Activated CD4-positive, alpha-beta T cell treated with anti-CD3 and anti-CD28 coated beads, Interleukin-2, amount 10 ng/mL, durations not matched to agents 24 days and 14 days (primary cell): ENCODE measurements at places on chromosomes 12 and 14. TPM values are rescaled to one million over a fixed set of nuclear protein-coding genes. Genes with fewer than 3 reads are reported as not detected.

The EXOC5 gene
- total RNA-seq, result 76.8 and 80.5 TPM in 2 replicates

GRCh38 chr14:65177551-65177950 is 75.2 kb upstream of the MAX start:
- DNase-seq, result no peak

DNA sequence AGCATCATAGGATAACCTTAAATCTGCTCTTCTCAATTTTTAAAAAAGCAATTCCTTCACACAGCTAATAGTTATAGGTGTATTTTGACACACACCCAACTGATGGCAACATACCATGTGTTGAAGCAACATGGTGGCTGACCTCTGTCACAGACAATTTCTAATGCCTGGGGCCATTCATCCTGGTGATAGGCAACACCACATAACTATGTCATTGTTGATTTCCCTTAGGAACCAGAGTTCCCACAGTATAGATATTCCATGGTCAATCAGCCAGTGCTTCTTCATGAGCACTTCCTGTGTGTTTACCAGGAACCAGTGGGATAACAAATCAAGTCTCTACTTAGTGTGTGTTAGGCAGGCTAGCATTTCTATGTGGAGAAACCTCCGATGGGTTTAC is 88.3 kb downstream of the FIGNL2 start:
- no peak for DNase-seq

DNA sequence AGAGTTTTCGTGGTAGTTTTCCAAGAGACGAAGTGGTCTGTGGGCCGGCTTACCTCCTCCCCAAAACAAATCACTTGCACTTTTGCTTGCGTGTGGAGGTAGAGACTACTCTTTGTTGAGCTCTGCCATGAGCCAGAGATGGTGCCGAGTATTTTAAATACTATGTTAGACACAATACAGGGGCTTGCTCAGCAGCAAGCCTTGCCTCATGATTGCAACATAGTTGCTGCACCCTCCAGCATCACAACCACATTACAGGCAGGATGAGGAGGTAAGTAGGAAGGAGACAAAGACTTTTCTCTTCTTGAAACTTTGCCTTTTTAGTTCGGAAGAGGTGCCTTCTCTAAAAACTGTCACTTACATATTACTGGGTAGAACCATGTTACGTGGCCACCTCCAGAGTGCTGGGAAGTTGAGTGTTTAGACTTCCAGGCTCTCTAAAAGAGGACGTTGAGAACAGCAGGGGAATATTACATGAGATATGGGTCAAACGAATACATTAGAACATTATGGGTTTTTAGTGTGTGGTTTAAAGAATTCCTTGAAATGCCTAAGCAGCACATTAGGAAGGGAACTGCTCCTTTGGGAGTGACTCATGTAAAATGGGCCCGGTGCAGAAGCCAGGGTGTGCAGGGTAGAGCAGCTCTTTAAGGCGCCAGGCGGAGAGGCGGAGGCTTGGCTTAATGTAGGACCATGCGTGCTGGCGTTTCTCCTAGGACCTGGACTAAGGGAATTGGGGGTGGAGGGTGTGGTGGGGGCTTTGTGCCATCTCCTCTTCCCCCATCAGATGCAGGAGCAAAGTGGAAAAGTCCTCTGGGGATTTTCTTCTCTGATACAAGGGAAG is 110.6 kb upstream of the PRMT8 start:
- DNase-seq, result no peak

The TSHR gene
- total RNA-seq, result not detected in 2 replicates

DNA sequence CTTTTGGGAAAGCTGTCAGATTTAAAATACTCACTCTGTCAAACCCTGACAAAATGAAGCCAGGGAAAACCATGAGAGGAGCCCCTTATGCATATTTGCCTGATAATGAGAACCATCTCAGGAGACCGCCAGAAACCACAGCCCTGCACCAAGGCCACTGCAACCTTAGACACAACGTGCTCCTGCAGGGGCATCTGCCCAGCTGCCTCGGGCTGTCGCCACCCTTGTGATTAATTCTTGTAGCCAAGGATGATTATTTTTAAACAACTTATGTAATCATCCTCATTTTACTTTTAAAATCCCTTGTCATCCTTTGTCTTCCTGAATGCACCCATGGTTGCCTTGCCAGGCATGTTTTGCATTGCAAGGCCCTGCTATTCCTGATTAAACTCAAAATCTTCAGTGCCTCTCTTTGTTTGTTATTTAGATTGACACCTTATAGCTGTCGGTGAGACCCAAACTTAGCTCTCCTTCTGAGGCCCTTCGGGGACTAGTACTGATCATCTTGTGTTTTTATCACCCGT is 766.4 kb upstream of the TMEM132C start:
- DNase-seq, result no peak

- DNase-seq, result no peak
Measured at GRCh38 chr12:50400104-50400637, 514 bp upstream of the LARP4 start.

DNA sequence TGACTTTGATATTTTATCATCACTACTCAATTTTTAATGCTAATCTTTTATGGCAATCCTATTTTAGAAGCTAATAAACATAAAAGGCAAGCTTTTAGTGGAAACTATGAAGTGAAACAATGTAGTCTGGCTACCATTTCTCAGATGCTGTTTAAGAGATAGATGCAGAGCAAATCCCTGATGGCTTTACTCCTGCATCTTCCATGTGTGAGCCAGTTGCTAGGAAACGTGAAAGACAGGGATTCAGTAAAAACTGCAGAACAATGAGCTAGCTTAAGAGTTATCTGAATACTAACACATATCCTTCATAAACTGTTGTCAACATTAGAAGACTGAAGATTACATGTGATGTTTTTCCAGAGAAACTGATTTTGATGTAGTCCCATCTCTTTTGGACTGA is 112.6 kb downstream of the SLC2A13 start:
- DNase-seq, result no peak

The KRT71 gene
- not detected in 2 replicates for total RNA-seq
